ENCODE measurements at places on chromosomes 3 and 15.

GRCh38 chr3:120062474-120062873 is 31.8 kb downstream of the GSK3B start:
- DNase-seq, result no peak

DNA sequence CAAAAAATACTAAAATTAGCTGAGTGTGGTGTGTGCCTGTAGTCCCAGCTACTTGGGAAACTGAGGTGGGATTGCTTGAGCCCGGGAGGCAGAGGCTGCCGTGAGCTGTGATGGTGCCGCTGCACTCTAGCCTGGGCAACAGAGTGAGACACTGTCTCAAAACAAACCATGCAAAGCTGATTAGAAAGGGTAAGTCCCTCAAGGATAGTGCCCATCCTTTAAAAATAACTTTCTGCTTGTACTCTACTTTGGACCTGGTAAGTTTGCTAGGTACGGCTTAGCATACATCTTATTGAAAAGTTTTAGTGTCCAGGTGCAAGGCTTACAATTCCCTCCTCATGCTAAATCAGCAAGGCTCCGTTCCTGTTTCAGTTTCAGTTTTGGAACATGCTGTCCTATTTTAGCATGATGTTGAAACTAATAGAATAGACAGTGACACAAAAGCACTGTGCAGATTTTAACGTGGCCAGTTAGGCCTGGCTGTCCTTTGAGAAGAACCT is 21.4 kb downstream of the FEM1B start:
- DNase-seq, result no peak

- no peak for DNase-seq
Measured at GRCh38 chr3:98897701-98898100, 3.8 kb downstream of the DCBLD2 start.

DNA sequence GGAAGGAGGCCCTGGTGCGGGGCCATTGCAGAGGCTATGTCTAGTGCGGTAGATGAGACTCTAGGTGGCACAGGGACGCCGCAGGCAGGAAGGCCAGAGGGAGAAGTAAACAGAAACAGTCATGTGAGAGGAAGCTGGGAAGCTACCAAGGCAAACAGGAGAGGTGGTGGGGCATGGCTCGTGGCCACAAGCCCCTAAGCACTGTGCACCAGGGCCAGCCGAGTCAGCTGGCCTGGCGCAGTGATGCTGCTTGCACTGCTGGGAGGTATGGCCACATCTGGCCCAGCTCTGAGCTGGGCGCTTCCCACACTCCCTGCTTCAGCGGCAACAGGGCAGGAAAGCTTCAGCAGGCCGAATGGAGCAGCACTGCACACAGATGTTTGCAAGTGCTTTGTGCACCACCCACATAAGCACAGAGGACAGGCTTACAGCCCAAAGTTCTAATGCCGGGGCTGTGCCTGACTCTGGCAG is 76.6 kb downstream of the SRGAP3 start:
- no peak for DNase-seq

GRCh38 chr3:7489417-7489816 is 628.5 kb downstream of the GRM7 start:
- no peak for DNase-seq

GRCh38 chr3:4726549-4726948 is 233.4 kb downstream of the ITPR1 start:
- no peak for DNase-seq

- DNase-seq, result no peak
Measured at GRCh38 chr3:1068985-1069384, 23.8 kb upstream of the CNTN6 start.

- DNase-seq, result no peak
Measured at GRCh38 chr3:119965692-119966091, 128.6 kb downstream of the GSK3B start.

- DNase-seq, result no peak
Measured at GRCh38 chr15:40909662-40910630, 15.7 kb downstream of the VPS18 start.

DNA sequence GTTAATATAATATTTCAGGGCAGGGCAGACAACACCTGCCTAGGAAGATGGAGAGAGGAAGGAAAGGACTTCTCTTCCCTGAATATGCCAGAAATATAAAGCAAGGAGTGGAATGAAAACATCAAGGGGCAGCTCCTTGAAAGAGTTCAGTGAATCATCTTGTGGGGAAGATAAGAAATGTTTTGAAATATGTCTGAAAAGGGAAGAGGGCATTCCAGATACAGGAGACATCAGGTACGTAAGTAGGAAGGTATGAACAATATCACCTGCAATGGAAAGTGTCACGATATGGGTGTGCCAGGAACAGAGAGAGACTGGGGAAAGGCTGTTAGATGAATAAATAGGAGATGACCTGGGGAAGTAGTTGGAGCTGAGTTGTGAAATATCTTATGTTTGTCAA is 75.8 kb upstream of the WDR72 start:
- DNase-seq, result no peak

- no peak for DNase-seq
Measured at GRCh38 chr3:179860275-179861107, 176.2 kb downstream of the PEX5L start.

GRCh38 chr3:38493031-38493430 is 3.1 kb upstream of the EXOG start:
- DNase-seq, result no peak

- DNase-seq, result no peak
Measured at GRCh38 chr3:24616110-24616829, 121.6 kb upstream of the THRB start.

DNA sequence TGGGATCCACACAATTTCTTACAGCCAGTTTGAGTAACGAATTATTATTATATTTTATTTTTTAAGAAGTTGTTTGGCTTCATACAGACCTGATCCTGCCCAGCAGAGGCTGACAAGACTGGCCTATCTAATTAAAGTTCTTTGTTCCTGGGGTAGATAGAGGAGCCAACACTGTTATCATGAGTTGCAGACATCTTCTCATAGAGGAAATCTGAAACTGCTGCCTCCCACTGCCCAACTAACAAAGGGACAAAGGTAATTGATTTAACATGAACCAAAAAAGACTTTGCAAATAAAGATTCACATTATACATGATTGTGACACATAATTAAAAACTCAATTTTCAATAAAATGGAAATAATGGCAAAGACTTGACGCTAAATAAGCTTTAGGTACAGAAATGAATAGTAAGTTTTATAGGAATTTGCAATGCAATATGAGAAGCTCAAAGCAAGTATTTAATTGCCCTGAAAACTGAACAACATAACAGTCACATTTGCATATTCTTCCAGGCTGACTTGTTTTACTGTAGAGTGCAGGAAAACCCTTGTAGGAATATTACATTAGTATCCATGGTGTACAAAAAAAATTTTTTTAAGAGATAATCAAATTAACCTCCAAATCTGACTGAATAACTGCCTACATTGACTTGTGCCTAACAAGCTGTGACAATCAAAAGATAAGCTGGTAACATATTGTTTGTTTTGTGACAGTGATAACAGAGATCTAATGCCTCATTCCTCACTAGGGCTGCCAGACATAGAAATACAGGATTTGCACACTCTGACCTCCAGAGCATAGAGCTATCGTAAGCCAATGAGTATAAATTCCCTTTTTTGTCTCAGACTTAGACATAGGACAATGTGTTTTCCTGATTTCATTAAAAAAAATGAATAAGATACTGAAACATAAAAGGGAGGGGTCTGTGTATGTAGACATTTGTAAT is 273.2 kb downstream of the MFSD1 start:
- no peak for DNase-seq

GRCh38 chr15:27798807-27799206 is 300.3 kb downstream of the OCA2 start:
- no peak for DNase-seq

DNA sequence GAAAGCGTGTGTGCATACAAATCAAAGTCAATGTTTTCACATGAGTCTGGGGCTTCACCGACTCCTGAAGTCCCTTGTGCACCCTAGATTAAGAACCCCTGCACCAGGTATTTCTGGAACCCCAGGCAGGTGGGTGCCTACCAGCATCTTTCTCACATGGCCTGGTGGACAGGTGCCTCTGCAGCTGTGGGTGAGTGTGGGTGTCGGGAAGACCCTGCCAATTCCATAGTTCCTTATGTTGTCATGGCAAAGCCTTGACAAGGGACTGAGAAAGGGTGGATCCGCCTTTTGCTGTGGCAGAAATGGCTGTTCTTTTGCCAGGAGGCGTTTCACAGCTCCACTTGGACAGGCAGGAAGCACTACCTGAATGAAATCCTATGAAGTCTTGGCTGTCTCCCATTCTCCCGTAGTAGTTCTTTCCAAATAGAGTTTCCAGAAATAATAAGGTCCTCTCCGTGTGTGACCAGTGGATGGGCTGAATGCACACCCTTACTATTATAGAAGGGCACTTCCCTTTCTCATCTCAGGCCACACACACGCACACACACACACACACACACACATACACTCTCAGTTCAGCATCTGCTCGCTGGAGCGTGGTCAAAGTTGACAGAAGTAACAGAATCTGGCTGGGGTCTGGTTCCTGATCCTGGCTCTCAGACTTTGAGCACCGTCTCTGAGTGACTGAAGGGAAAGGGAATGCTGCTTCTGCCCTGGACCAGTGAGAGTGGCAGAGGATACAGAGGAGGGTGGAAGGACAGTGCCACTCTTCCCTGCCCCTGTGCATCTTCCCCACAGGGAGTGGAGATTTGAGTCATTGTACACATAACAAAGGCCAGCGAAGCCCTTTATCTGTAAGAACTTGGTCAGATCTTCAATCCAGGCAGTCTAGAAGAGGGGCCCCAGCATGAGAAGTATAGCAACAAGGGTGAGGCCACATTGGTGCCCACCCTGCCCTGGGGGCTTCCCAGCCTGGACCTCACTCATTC is 38.7 kb downstream of the PDIA5 start:
- DNase-seq, result no peak
